CD8-positive, alpha-beta memory T cell (primary cell): ENCODE measurements at places on chromosomes 7 and 10.

DNA sequence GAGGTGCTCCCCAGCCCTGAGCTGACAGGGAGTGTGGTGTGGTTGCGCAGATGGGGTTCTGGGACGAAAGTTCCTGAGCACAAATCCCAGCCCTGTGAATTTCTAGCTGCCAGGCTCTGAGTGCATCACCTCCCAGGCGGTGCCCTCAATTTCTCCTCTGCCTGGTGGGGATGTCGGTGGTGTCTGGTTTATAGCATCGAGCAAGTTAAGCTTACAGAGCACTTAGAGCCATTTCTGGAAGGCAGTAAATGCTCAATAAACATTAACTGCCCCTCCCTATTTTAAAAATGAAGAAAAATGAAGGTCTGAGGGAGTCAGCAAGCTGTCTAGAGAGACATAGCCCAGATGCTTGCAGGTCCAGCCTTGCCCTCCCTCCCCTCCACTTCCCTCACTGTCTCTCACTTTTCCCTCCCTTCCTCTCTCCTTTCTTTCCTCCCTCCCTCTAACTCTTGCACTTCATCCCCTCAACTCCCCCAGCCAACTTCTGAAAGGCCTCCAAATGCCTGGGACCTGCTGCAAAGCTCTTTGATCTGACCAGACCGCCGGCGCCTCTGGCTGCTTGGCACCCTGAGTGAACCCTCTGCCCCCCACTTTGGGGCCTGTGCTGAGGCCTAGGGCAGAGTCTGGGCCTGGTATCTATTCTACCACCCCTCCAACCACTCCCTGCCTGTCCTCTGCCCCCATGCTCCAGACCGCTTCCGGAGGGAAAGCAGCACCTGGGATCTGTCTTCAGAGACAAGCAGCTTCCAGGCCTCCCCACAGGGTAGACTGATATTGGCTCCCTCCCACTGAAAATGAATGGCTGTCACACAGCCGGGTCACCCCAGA, 438.3 kb downstream of the RPS24 start:
- no peak for DNase-seq
- no peaks in the 10 kb centered on the region for H3K36me3 ChIP-seq
- no peak overlapping the region for H3K4me3 ChIP-seq
- H3K4me1 ChIP-seq, result no peaks in the 10 kb centered on the region
- no peak overlapping the region for H3K27ac ChIP-seq

DNA sequence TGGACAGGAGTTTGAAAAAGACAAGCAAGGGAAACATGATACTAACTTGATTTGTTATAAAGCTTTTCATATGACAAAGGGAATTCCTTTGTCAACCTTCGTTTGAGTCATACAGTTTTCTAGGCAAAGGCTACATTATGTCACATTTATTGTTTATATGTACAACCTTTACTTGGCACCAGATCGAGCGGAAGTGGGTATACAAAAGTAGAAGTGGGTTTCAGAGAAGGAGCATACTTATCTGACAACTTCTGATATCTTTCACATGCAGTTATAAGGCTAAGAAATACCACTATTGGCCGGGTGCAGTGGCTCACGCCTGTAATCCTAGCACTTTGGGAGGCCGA, 11.0 kb downstream of the STMP1 start:
- no peak for DNase-seq
- no peaks in the 10 kb centered on the region for H3K4me1 ChIP-seq
- no peak overlapping the region for H3K27ac ChIP-seq
- H3K4me3 ChIP-seq, result no peak overlapping the region

DNA sequence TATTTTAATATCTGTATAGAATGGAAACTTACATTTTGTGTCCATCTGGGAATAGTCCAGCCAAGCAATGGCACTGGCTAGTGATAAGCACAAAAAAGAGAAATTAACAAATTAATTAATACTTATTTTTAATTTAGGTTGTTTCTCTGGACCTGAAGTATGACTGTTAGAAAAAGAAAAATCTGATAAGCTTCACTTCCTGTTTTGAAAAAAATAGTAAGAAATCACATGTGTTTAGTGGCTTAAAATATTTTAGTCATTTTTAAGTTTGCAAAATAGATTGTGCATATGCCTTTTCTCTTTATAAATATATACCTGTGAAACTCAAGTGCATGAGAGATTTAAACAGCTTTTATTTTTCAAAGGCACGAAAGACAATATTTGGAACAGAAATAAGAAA, 50.1 kb upstream of the CREB5 start:
- H3K36me3 ChIP-seq, result no peaks in the 10 kb centered on the region
- no peaks in the 10 kb centered on the region for H3K27me3 ChIP-seq
- no peak overlapping the region for H3K4me3 ChIP-seq

DNA sequence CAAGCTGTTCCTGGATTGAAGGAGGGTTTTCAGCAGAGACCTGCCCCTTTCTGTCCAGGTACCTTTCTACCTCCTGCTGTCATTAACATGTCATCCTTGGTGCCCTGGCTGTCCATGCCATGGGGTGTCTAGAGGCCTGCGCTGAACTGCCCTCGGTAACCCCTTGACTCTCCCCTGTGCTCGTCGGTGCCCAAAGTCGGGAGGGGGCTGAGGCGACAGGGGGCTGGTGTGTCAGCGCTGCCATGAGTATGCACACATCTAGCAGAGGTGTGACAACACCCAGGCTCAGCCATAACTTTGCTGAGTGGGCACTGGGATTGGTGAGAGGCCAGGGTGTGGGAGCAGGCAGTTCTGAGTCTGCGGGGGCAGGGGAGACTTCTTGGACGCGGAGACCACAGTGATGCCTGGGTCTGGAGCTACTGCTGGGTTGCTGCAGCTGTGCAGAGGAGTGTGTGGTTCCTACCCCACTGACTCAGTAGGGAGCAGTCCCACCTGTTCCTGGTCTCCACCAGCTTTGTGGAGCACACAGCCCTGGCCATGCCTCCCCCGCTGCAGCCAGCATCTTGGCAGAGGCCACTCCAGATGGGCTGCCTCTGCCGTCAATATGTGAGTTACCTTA, 376.2 kb upstream of the SEMA3C start:
- no peak overlapping the region for H3K27ac ChIP-seq
- H3K36me3 ChIP-seq, result no peaks in the 10 kb centered on the region
- no peak for DNase-seq
- no peaks in the 10 kb centered on the region for H3K4me1 ChIP-seq
- no peak overlapping the region for H3K4me3 ChIP-seq

GRCh38 chr7:233249-234035, 41.1 kb downstream of the FAM20C start:
- H3K36me3 ChIP-seq, result no peaks in the 10 kb centered on the region
- DNase-seq, result no peak
- no peak overlapping the region for H3K4me3 ChIP-seq
- H3K4me1 ChIP-seq, result no peaks in the 10 kb centered on the region

DNA sequence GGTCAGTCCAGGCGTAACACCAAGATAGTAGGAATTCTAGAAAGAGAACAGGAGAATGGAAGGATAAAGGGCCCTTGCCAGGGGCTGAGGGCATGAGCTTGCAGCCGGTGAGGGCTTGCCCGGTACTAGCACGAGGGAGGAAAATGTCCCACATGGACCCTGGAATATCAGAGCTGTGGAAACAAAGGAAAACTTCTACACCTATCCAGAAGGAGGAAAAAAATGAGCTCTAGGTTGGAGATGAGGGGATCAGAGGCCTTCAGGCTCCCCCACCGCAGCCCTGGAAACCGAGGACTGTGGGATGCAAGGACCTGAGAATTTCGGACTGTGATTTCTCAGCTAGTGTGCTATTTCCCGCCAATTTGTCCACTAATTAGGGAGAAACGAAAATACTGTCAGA, 22.1 kb downstream of the RAMP3 start:
- H3K4me1 ChIP-seq, result no peaks in the 10 kb centered on the region
- H3K27me3 ChIP-seq, result peaks cover 5% of the 10 kb centered on the region
- H3K4me3 ChIP-seq, result no peak overlapping the region
- no peak overlapping the region for H3K27ac ChIP-seq
- H3K36me3 ChIP-seq, result no peaks in the 10 kb centered on the region

DNA sequence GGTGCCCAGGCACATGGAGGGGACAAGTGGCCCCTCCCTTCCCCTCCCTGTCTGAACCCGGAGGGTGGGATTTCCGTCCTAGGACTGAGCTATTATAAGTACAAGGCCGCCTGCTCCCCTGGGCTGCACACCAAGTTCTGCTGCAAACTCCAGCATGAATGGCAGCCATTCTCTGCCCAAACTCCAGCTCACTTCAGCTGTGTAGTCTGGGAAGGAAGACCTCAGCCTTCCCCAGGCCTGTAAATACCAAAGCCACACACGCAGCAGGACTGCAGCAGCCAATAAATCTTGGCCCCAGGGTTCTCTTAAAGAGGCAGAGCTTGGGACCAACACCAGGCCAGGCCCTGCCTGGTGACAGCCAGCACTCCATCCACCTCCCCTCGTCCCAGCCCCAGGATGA, 291.3 kb upstream of the ZMIZ1 start:
- H3K27me3 ChIP-seq, result no peaks in the 10 kb centered on the region
- H3K36me3 ChIP-seq, result no peaks in the 10 kb centered on the region
- no peak for DNase-seq
- no peak overlapping the region for H3K4me3 ChIP-seq

GRCh38 chr10:4181621-4182049, 396.6 kb upstream of the KLF6 start:
- H3K27ac ChIP-seq, result no peak overlapping the region
- no peak for DNase-seq
- H3K27me3 ChIP-seq, result no peaks in the 10 kb centered on the region
- no peaks in the 10 kb centered on the region for H3K36me3 ChIP-seq

DNA sequence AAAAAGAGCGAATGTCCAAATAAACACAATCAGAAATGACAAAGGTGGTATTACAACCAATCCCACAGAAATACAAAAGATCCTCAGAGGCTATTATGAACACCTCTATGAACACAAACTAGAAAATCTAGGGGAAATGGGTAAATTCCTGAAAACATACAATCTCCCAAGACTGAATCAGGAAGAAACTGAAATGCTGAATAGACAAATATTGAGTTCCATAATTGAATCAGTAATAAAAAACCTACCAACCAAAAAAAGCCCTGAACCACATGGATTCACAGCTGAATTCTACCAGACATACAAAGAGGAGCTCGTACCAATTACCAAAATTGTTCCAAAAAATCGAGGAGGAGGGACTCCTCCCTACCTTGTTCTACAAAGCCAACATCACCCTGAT, 56.1 kb upstream of the ZNF800 start:
- H3K4me1 ChIP-seq, result peaks cover 8% of the 10 kb centered on the region
- H3K36me3 ChIP-seq, result no peaks in the 10 kb centered on the region
- H3K4me3 ChIP-seq, result no peak overlapping the region

- no peaks in the 10 kb centered on the region for H3K27me3 ChIP-seq
- no peaks in the 10 kb centered on the region for H3K4me1 ChIP-seq
- no peak for DNase-seq
- no peak overlapping the region for H3K27ac ChIP-seq
These were observed 517.2 kb upstream of the CNTNAP2 start for GRCh38 chr7:145599376-145599775.

- no peaks in the 10 kb centered on the region for H3K4me1 ChIP-seq
- no peaks in the 10 kb centered on the region for H3K36me3 ChIP-seq
- H3K27me3 ChIP-seq, result peaks cover 6% of the 10 kb centered on the region
- H3K27ac ChIP-seq, result no peak overlapping the region
- no peak overlapping the region for H3K4me3 ChIP-seq
These were observed 959 bp upstream of the ATRNL1 start for GRCh38 chr10:115092258-115092554.

GRCh38 chr10:53023411-53023810, 250.8 kb upstream of the MBL2 start:
- no peak for DNase-seq
- H3K27ac ChIP-seq, result no peak overlapping the region
- H3K27me3 ChIP-seq, result no peaks in the 10 kb centered on the region
- H3K4me3 ChIP-seq, result no peak overlapping the region
- no peaks in the 10 kb centered on the region for H3K36me3 ChIP-seq
- no peaks in the 10 kb centered on the region for H3K4me1 ChIP-seq

- DNase-seq, result no peak
- no peak overlapping the region for H3K27ac ChIP-seq
- H3K4me3 ChIP-seq, result no peak overlapping the region
- no peaks in the 10 kb centered on the region for H3K4me1 ChIP-seq
These were observed 155.8 kb downstream of the POM121L12 start for GRCh38 chr7:53191191-53191695.

DNA sequence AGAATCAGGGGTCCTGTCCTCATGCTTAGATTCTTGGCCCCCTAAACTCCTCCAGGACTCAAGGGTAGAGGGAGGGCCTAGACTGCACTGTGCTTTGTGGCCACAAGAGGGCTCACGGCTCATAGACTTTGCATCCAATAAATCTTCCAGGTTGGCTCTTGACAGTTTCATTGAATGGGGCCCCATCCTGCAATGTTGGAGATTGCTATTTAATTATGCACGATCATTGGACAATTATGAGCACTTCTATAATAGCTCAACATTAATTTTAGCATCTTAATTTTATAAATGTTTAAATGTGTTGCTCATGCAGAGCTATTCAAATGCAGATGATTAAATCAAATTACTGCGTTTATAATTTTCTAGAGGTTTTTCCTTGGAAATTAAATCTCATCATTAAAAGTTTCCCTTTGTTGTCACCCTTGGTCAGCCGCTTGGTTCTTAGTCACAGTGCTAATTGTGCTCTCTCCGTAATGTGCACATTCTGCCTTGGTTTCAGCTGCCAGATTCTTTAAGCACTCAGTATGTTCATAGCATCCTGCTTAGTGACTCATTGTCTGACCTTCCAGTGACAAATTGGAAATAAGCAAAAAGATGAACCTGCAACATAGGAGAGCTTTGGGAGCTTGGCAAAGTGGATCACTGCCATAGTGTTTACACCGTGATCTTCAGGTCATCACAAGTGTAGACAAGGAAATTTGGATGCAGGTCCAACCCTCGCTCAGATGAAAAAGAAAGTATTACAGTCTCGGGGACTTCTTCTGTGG, 33.4 kb upstream of the PLPP4 start:
- H3K4me1 ChIP-seq, result no peaks in the 10 kb centered on the region
- no peaks in the 10 kb centered on the region for H3K27me3 ChIP-seq
- no peak for DNase-seq
- no peaks in the 10 kb centered on the region for H3K36me3 ChIP-seq
- no peak overlapping the region for H3K4me3 ChIP-seq

DNA sequence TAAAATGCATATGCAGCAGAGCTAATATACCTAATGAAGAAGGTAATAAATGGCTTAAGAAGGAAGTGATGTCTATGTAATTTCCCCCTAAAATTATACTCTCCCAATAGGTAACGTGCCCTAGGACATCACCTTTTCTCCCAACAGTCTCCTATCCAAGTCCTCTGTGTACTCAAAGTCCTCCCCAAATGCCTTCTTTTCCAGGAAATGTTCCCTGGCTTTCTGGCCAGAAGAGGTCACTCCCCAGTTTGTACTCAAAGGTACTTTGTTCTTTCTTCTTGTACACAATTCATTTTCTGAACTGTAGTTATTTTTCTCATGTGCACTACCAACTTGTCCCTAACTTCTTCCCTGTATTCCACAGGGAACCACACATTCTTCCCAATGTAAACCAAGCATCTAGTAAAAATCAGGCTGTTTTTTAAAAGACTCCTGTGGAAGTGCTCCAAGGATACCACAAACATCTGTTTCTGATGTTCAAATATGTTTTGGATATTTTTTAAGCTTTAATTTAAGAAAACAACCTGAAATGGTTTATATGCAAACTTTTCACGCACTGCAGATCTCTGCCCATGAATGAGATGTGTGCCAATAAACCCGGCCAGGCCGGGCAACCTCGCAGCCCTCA, 262.3 kb upstream of the KLF14 start:
- DNase-seq, result no peak
- peaks cover 84% of the 10 kb centered on the region for H3K4me1 ChIP-seq
- H3K27me3 ChIP-seq, result no peaks in the 10 kb centered on the region
- no peak overlapping the region for H3K27ac ChIP-seq

- no peaks in the 10 kb centered on the region for H3K36me3 ChIP-seq
- H3K4me1 ChIP-seq, result no peaks in the 10 kb centered on the region
- no peak overlapping the region for H3K4me3 ChIP-seq
- DNase-seq, result no peak
- H3K27me3 ChIP-seq, result no peaks in the 10 kb centered on the region
- H3K27ac ChIP-seq, result no peak overlapping the region
These were observed 61.2 kb downstream of the OAT start for GRCh38 chr10:124357561-124357885.
